Activated T-helper 2 cell treated with anti-CD3 and anti-CD28 coated beads, Interferon-gamma antibody, Interleukin-2, Interleukin-4, amounts not matched to agents 10 μg/mL and 5 μg/mL and 100 μg/mL, durations not matched to agents 14 hours and 24 hours and 36 hours (primary cell): ENCODE measurements at places on chromosomes 11 and 22. TPM values are rescaled to one million over a fixed set of nuclear protein-coding genes. Genes with fewer than 3 reads are reported as not detected.

Gene SAA2
- not detected in 2 replicates for total RNA-seq

DNA sequence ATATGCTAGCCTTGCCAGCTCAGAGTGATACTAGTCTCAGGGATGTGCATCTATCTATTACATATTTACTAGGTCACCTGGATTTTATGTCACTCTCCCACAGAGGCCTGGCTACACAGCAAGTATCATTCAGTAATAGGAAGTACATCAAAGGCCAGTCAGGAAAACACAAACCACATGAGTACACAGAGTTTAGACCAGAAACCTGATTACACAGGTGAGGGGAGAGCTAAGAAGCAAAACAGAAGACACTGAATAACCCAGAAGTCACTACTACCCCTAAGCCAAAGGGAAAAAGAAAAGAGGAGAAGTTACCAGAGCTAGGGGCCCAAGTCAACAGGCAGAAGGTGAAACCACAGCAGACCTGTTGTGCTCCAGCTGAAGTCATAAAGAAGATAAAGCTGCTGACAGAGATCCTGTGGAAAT lies 13.3 kb downstream of the LPXN start:
- no peak for DNase-seq

- DNase-seq = no peak
Measured at GRCh38 chr11:70225681-70226177, 22.6 kb downstream of the FADD start.

DNA sequence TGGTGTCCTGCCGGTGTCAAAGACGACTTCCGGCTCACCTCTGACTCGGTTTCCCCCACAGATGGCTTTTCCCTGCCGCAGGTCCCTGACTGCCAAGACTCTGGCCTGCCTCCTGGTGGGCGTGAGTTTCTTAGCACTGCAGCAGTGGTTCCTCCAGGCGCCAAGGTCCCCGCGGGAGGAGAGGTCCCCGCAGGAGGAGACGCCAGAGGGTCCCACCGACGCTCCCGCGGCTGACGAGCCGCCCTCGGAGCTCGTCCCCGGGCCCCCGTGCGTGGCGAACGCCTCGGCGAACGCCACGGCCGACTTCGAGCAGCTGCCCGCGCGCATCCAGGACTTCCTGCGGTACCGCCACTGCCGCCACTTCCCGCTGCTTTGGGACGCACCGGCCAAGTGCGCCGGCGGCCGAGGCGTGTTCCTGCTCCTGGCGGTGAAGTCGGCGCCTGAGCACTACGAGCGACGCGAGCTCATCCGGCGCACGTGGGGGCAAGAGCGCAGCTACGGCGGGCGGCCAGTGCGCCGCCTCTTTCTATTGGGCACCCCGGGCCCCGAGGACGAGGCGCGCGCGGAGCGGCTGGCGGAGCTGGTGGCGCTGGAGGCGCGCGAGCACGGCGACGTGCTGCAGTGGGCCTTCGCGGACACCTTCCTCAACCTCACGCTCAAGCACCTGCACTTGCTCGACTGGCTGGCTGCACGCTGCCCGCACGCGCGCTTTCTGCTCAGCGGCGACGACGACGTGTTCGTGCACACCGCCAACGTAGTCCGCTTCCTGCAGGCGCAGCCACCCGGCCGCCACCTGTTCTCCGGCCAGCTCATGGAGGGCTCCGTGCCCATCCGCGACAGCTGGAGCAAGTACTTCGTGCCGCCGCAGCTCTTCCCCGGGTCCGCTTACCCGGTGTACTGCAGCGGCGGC lies 5.5 kb downstream of the B3GNT6 start:
- no peak for DNase-seq

- DNase-seq = no peak
Measured at GRCh38 chr11:47616726-47617416, 22.7 kb upstream of the C1QTNF4 start.
